Sigmoid colon (tissue), 7 donors: ENCODE measurements at places on chromosomes 1 and 21.

DNA sequence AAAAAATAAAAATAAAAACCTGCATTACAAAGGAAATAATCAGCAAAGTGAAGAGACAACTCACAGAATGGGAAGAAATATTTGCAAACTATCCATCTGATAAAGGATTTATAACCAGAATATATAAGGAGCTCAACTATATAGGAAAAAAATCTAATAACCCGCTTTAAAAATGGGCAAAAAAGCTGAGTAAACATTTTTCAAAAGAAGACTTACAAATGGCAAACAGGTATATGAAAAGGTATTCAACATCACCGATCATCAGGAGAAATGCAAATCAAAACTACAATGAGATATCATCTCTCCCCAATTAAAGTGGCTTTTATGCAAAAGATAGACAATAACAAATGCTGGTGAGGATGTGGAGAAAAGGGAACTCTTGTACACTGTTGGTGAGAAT is 3.8 kb upstream of the GNG5 start:
- DNase-seq, result no peak
- no peaks in the 10 kb centered on the region for H3K36me3 ChIP-seq
- no peaks in the 10 kb centered on the region for H3K27me3 ChIP-seq
- no peak overlapping the region for H3K27ac ChIP-seq

GRCh38 chr1:230381049-230381467 is 45.1 kb downstream of the PGBD5 start:
- H3K27ac ChIP-seq, result no peak overlapping the region
- no peaks in the 10 kb centered on the region for H3K27me3 ChIP-seq
- no peaks in the 10 kb centered on the region for H3K4me1 ChIP-seq

- H3K27me3 ChIP-seq, result no peaks in the 10 kb centered on the region
- H3K27ac ChIP-seq, result no peak overlapping the region
- H3K4me1 ChIP-seq, result no peaks in the 10 kb centered on the region
- H3K4me3 ChIP-seq, result no peak overlapping the region
Observed at GRCh38 chr1:103448560-103448959, 76.9 kb upstream of the RNPC3 start.

DNA sequence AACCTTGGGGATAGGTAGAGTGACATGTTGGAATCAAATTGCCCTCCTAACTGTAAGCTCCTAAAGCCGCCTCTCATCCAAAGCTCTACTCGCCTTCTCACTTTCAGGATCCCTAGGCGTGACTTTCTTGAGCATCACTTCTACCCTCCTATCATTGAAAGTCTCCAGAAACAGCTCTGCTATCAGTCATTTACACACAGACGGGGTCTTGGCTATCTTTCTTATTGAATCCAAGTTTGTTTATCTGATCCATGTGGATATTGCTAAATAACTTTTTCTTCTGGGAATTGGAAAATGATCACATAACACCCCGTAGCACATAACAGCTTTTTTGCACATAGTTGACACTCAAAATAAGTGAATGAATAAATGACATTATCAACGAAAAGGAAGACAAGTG is 216.4 kb upstream of the KIAA0040 start:
- H3K27ac ChIP-seq, result no peak overlapping the region
- no peak overlapping the region for H3K4me3 ChIP-seq
- no peak for DNase-seq
- no peaks in the 10 kb centered on the region for H3K4me1 ChIP-seq
- no peaks in the 10 kb centered on the region for H3K36me3 ChIP-seq

- no peak overlapping the region for H3K27ac ChIP-seq
- no peak overlapping the region for H3K4me3 ChIP-seq
- no peaks in the 10 kb centered on the region for H3K36me3 ChIP-seq
- peaks cover 19% of the 10 kb centered on the region for H3K4me1 ChIP-seq
- DNase-seq, result no peak
Observed at GRCh38 chr21:45588871-45589491, 46.7 kb upstream of the SLC19A1 start.
